SJSA1 (cell line): ENCODE measurements at places on chromosomes 7 and 10. TPM values are rescaled to one million over a fixed set of nuclear protein-coding genes. Genes with fewer than 3 reads are reported as not detected.

DNA sequence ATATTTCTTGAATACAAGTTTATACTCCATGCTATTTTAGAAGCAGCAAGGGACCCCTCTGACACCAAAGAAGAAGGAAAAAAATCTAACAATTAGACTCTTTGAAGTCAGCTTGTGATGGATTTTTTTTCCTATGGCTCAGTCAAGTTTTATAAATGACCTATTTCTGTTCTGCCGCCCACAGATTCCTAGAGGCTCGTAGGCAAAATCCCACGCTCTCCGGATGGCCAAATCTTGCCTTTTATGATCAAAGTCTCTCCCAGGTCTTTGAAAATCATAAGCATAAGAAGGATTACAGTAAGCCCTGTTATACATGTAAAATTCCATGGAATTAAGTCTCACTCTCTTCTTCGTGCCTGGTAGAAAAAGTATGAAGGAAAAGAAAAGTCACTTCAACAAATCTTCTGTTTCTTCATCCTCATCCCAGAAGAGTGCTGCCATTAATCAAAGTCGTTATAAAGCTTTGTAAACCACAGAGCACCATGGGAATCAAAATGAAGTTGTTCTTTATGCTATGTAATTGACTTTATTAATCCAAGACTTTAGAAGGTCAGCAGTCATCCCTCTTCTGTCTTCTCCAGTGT, 33.1 kb downstream of the ASB13 start:
- H3K4me3 ChIP-seq = no peak overlapping the region
- no peak for DNase-seq
- peaks cover 18% of the 10 kb centered on the region for H3K4me1 ChIP-seq
- H3K27ac ChIP-seq = no peak overlapping the region
- no peaks in the 10 kb centered on the region for H3K36me3 ChIP-seq
- no peaks in the 10 kb centered on the region for H3K27me3 ChIP-seq

GRCh38 chr10:19888061-19888660, 71.9 kb downstream of the PLXDC2 start:
- no peaks in the 10 kb centered on the region for H3K36me3 ChIP-seq
- H3K27ac ChIP-seq = no peak overlapping the region
- DNase-seq = no peak
- H3K4me3 ChIP-seq = no peak overlapping the region
- no peaks in the 10 kb centered on the region for H3K4me1 ChIP-seq

DNA sequence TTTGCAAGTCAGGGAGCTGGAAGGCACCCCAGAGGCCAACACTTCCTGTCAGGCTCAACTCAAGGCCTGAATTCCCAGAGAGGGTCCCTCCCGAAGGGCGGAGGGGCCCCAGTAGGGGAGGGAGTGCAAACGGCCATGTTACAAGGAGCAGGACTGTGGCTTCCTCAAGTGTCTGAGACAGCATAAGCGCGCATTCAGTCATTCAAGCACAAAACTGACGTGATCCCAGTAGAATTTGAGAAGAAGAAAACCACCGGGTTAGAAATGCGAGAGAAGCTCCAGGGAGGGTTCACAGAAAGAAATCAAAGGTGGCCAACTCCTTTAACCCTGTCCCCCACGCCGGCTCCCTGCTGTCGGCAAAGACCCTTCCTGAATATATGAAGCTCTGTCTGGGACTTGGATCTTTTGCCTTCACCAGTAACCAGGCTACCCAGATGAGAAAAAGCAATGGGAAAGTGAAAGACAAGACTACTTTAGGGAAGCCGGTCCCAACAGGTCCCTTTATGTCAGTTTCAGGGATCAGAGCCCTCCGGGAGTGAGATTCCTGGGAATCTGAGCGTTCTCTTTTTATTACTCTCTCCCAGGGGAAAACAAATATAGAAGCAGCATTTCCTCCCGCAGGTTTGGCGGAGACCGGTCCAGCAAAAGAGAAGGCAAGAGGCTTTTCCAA, 1.3 kb downstream of the AFAP1L2 start:
- H3K4me1 ChIP-seq = peaks cover 20% of the 10 kb centered on the region
- no peaks in the 10 kb centered on the region for H3K36me3 ChIP-seq
- DNase-seq = no peak
- H3K27me3 ChIP-seq = peaks cover 28% of the 10 kb centered on the region
- H3K4me3 ChIP-seq = peak overlapping the region; percentile 44
- no peak overlapping the region for H3K27ac ChIP-seq

DNA sequence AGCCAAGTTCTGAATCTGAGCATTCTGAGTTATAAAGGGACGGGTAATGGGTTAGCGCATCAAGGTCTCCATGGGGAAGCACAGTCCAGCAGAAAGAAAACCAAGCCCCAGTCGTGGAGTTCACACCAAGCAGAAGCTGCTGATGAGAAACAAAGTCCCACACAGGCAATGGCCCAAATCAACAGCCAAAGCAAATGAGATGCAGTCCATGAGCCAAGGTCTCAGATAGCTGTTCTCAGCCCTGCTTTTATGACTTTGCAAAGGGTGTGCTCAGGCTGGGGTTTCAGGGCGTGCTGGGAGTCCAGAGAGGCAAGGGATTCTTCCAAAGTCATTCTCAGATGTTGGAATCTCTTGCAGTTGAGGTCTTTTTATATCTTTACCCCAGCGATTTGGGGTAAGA, 32.0 kb downstream of the THNSL1 start:
- H3K4me1 ChIP-seq = 0 out of 2 replicates have a peak, but pooled peaks cover 2% of the 10 kb centered on the region
- no peak overlapping the region for H3K27ac ChIP-seq
- H3K27me3 ChIP-seq = peaks cover 4% of the 10 kb centered on the region
- H3K4me3 ChIP-seq = no peak overlapping the region

GRCh38 chr7:94701555-94701973, 45.6 kb upstream of the SGCE start:
- H3K36me3 ChIP-seq = no peaks in the 10 kb centered on the region
- H3K4me3 ChIP-seq = no peak overlapping the region
- no peaks in the 10 kb centered on the region for H3K27me3 ChIP-seq
- H3K4me1 ChIP-seq = peaks cover 38% of the 10 kb centered on the region
- H3K27ac ChIP-seq = peak overlapping the region; percentile 89

DNA sequence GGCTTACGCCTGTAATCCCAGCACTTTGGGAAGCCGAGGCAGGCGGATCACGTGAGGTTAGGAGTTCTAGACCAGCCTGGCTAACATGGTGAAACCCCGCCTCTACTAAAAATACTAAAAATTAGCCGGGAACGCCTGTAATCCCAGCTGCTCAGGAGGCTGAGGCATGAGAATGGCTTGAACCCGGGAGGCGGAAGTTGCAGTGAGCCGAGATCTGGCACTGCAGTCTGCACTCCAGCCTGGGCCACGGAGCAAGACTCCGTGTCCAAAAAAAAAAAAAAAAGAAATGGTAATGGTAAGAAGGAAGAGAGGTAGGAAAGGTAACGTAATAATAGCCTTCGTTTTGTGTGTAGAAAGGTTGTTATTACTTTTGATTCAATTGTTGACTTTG, 1.2 kb downstream of the HSPA14 start:
- H3K4me3 ChIP-seq = peak overlapping the region; percentile 93
- peaks cover 53% of the 10 kb centered on the region for H3K36me3 ChIP-seq
- H3K27ac ChIP-seq = peak overlapping the region; percentile 93
- no peak for DNase-seq
- no peaks in the 10 kb centered on the region for H3K27me3 ChIP-seq
- peaks cover 10% of the 10 kb centered on the region for H3K4me1 ChIP-seq

DNA sequence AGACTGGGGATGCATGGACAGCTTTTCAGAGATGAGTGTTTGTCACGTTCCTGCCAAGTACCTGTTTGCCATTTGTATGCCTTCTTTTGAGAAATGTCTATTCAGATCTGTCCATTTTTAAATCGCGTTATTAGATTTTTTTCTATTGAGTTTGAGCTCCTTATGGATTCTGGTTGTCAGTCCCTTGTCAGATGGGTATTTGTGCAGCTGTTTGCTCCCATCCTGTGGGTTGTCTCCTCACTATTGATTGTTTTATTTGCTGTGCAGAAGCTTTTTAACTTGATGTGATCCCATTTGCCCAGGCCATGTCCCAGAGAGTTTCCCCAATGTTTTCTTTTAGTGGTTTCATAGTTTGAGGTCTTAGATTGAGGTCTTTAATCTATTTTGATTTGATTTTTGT, 5.5 kb upstream of the PRKAR1B start:
- H3K36me3 ChIP-seq = peaks cover 26% of the 10 kb centered on the region
- no peaks in the 10 kb centered on the region for H3K27me3 ChIP-seq
- H3K4me3 ChIP-seq = no peak overlapping the region
- no peak for DNase-seq

- no peak overlapping the region for H3K4me3 ChIP-seq
- peaks cover 15% of the 10 kb centered on the region for H3K4me1 ChIP-seq
- no peak overlapping the region for H3K27ac ChIP-seq
- no peaks in the 10 kb centered on the region for H3K27me3 ChIP-seq
- no peaks in the 10 kb centered on the region for H3K36me3 ChIP-seq
Measured at GRCh38 chr10:3874990-3875841, 90.2 kb upstream of the KLF6 start.

DNA sequence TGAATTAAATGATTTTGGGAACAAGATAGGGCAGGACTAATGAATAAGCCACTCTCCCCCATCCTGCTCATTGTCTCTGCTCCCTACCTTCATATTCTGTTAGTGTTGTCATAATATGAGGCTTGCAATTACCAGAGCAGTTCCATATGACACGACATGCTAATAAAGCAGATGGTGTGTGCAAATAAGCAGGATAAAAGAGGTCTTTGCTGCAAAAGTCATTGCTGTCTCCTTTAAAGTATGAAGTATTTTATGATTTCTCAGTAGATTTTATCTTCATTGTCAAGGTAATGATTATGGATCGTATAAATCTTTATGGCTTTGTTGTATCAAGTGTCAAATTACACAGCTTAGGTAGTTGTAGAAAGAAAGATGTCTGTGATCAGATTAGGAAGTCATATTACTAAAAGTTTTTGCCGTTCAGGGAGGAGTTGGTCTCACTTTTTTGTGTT, 114.8 kb downstream of the SDK1 start:
- H3K36me3 ChIP-seq = no peaks in the 10 kb centered on the region
- no peaks in the 10 kb centered on the region for H3K4me1 ChIP-seq
- no peaks in the 10 kb centered on the region for H3K27me3 ChIP-seq
- no peak overlapping the region for H3K4me3 ChIP-seq
- DNase-seq = no peak

GRCh38 chr10:69379800-69380199, 36.9 kb downstream of the TACR2 start:
- DNase-seq = no peak
- H3K27me3 ChIP-seq = no peaks in the 10 kb centered on the region
- H3K4me3 ChIP-seq = no peak overlapping the region
- peaks cover 39% of the 10 kb centered on the region for H3K4me1 ChIP-seq
- no peak overlapping the region for H3K27ac ChIP-seq

- no peak for DNase-seq
- peaks cover 33% of the 10 kb centered on the region for H3K4me1 ChIP-seq
- no peaks in the 10 kb centered on the region for H3K27me3 ChIP-seq
- H3K4me3 ChIP-seq = no peak overlapping the region
Measured at GRCh38 chr10:14579405-14579804, 195.3 kb downstream of the FAM107B start.

DNA sequence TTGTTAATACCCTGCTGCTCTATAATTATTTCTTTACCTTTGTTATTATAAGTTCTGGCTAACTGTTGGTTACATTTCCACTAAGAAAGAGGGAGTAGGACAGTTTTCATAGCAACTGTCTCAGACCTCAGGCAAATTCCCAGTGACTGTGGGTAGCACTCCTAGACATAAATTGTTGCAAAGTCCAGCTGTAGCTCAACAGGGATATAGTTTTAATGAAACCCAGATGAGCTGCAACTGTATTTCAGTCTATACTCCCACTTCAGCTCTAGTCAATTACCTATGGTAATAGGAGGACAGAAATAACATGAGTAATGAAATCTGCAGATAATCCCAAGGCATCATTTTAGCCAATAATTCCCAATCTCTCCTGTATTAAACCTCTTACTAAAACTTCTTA, 103.0 kb upstream of the SEMA3A start:
- H3K4me3 ChIP-seq = no peak overlapping the region
- H3K27ac ChIP-seq = no peak overlapping the region
- H3K4me1 ChIP-seq = no peaks in the 10 kb centered on the region
- no peaks in the 10 kb centered on the region for H3K27me3 ChIP-seq

Gene GHRHR
- not detected in 2 replicates for total RNA-seq

Gene CLEC5A
- not detected in 2 replicates for total RNA-seq

Gene CYTH3
- total RNA-seq = 38.6 and 47.8 TPM in 2 replicates

Gene ELN
- total RNA-seq = not detected in 2 replicates
